Panc1 (cell line): ENCODE measurements at places on chromosomes 5 and 9.
A peak's percentile ranks its signal among the peaks of the same experiment; 100 is the strongest.

GRCh38 chr5:139343476-139343875, 1.8 kb downstream of the PAIP2 start:
- no peak for DNase-seq

- DNase-seq, result no peak
Observed at GRCh38 chr5:57455511-57456455, 26.8 kb downstream of the ACTBL2 start.

DNA sequence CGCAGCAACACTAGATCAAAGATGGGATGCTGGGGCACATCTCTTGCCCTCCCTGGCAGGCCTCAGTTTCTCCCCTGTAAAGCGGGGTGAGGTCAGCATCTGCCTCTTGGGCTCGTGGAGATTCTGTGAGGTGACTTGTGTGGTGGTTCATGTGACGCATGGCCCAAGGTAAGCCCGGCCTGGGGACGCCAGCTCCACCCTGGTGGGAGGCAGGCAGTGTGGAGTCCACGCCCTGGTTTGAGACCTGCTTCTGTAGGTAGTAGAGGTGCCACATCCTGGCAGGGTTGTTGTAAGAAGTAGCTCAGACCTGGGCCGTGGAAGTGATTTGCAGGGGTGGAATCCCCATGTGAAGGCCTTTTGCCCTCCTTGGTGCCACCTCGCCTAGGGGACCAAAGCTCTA, 101.5 kb downstream of the DAB2IP start:
- no peak for DNase-seq

GRCh38 chr5:88452820-88453219, 184.2 kb upstream of the TMEM161B start:
- DNase-seq, result no peak

- DNase-seq, result no peak
Observed at GRCh38 chr5:151660616-151661495, 25.9 kb downstream of the SPARC start.

DNA sequence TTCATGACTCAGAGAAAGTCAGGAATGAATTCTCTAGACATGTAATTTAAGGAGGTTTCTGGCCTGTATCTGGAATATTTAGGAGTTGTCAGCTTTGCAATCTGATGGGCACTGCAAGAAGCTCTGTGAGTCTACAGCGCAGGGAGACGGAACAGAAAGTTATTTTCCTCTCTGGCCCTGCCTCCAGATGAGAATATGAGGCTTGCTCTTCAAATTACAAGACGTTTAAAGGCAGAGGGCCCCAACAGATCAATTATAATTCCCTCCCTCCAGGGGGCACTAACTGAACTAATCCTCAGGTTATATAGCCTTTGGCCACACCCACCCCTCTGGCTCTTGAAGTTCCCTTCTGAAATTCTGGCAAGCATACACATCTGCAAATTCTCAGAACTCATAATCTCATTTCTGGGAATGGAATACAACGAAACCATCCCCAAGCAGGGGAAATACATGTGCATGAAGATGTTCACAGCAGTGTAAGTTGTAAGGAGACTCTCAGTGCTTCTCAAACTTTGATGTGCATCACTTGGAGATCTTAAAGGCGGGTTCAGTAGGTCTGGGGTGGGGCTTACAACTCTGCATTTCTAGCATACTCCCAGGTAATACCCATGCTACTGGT, 307.6 kb downstream of the CWC27 start:
- no peak for DNase-seq

DNA sequence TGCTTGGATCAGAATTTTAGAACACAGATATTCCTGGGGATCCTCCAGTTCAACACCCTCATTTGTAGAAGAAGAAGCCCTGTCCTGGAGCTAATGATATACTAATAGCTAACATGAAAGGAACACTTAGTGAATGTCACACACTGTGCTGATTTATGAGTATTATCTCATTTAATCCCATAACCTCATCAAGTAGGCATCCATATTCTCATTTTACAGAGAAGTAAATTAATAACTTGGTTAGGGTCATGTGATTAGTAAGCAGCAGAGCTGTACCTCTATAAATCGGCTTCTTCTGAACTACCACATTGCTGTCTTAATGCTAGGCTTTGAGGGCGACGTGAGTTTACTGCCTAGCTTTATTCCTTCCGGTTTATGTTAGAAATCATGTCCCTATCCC, 6.0 kb downstream of the TTC23L start:
- no peak for DNase-seq

- DNase-seq, result no peak
Observed at GRCh38 chr5:109901628-109901981, 211.9 kb downstream of the MAN2A1 start.

GRCh38 chr5:139966856-139967255, 76.2 kb downstream of the NRG2 start:
- DNase-seq, result no peak

DNA sequence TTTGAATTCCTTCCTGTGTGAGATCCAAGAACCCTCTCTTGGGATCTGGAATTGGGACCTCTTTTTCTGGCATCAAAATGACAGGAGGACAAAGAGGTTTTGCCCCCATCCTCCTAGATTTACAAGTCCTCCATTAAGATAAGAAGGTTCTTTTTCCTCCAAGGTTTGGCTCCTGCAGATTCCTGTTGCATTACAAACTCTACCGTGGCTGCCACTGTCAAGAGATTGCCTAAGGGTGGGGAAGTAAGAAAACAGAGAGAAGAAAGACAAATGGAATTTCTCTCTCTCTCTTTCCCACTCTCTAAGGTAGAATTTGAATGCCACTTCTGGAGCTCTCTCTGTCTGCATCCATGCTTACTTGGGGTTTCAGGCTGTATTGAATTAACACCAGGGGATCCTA, 12.0 kb upstream of the SVEP1 start:
- DNase-seq, result no peak

- DNase-seq, result no peak
Observed at GRCh38 chr9:3909966-3910650, 384.3 kb upstream of the RFX3 start.

DNA sequence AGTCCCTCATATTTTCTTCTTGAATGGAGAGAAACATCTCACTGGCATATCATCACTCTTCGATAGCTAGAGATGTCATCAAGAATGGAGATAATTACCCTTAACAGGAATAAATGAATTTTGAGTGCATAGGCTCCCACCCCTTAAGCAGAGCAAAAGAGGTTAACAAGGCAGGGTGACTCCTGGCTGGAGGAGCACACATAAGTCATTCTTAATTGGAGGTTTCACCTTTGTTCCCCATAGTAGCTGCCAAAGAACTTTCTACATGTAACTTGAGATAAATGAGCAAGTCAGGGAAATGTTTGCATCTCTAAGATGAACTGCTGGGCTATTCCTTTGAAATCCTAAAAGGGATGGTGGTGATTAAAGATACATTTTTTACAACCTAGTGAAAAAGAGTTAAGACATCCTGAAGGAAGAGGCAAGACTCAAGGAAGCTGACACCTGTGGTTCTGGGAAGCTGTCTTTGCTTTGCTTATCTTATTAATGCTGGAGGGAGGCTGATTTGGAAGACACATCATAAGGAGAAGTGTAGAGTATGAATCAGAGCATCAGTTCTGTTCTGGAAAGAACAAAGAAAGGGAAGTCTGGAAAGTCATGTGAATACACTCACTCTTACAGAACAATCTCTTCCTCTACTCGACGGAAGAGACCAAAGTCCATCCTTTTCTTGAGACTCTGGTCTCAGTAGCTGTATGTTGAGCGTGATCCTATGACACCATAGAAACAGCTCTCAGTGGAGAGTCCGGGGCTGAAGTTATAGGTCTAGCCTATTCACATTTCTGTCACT, 326.3 kb downstream of the OSTF1 start:
- DNase-seq, result no peak

GRCh38 chr9:2128618-2129017, 113.5 kb downstream of the SMARCA2 start:
- no peak for DNase-seq

DNA sequence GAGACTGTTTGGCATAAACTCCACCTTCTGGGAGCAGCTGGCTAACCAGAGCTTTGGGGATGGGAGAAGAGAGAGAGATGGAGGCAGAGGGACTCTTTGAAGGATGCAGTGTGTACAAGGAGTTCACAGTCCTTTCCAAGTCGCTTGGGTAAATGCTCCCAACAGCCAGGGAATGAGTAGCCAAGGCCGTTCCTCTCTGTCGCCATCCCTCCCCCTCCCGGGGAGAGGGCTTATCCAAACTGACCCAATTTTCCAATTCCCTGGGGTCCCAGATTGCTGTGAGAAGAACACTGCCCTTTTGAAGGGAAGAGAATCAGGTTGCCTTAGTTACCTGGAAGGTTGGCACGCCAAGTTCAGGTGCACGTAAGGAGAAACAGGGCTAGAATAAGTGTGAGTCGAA, 7.9 kb downstream of the WWC1 start:
- no peak for DNase-seq

GRCh38 chr9:15642369-15642962, 89.6 kb downstream of the CCDC171 start:
- no peak for DNase-seq

- DNase-seq, result no peak
Observed at GRCh38 chr5:137622850-137623249, 113.0 kb downstream of the KLHL3 start.

- no peak for DNase-seq
Observed at GRCh38 chr5:90548069-90548593, 10.5 kb upstream of the ADGRV1 start.

GRCh38 chr5:133050521-133050920, 1.3 kb upstream of the HSPA4 start:
- DNase-seq, result no peak

GRCh38 chr9:114155263-114155994, at the start of gene COL27A1:
Gene COL27A1 (plus strand): TSS chr9:114155537. CDS start chr9:114155951, 414 bp downstream.
- no peak for DNase-seq

DNA sequence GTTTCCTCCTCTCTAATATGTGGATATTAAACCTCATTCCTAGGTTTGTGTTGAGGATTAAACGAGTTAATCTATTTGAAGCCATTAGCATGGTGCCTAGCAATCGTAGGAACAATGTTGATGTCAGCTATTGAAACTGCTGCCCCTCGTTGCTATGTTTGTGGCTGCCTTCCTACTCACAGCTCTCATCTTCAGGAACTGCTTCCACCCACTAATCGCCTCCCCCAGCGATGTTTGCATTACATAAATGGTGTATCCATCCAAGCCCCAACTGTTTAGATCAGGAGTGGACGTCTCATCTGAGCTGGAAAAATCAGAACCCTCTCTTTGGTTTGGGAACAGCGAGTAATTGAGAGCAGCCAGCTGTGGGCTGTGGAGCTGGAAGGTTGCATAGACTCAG, 416.6 kb downstream of the ARHGEF28 start:
- DNase-seq, result no peak

GRCh38 chr9:8653855-8654254, 854.3 kb upstream of the DMAC1 start:
- no peak for DNase-seq

DNA sequence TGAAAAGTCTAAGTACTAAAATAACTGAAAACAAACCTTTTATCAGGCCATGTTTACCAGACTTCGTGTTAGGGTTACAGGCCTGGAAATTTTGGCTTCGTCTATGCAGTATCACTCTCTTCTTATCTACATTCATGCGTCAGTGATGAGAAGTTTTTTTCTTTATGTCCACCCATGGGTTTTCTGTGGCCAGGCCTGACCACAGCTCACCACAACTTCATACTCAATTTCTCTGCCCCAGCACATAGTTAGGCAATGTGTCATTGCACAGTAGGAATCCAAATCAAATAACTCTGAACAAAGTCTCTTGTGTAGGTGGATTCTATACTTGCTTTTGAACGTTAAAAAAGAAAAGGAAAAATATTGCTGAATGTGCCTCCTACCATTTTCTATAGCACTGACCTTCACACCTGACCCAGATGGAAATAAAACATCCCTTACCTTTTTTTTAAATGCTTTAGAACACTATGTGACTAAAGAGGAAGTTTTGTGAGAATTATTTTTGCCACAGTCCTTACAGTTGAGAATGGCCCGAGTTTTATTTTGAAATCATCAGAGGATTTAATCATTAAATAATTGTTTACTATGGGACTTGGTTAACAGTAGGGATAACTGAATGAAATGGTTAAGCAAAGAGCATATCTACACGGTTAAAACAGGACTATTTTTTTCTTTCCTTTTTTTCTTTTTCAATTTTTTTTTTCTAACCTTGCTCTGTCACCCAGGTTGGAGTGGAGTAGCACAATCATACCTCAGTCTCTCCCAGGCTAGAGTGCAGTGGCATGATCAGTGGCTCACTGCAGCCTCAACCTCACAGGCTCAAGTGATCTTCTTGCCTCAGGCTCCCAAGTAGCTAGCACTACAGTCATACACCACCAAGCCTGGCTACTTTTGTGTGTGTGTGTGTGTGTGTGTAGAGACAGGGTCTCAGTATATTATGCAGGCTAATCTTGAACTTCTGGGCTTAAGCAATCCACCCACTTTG, 1247.0 kb upstream of the ACO1 start:
- no peak for DNase-seq

DNA sequence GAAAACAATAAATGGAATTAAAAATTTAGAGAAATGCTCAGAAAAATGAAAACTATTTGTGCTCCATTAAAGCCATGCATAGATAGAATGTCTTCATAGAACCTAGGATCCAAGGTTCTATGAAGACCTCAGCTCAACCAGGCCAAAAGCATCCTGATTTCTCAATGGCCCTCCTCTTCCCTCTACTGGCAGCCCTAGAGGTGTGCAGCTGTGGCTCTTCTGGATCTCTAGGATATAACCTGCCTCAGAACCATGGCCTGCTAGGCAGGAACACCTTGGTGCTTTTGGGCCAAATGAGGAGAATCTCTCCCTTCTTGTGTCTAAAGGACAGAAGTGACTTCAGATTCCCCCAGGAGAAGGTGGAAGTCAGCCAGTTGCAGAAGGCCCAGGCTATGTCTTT, 15.1 kb downstream of the IFNA1 start:
- DNase-seq, result peak; percentile 15

DNA sequence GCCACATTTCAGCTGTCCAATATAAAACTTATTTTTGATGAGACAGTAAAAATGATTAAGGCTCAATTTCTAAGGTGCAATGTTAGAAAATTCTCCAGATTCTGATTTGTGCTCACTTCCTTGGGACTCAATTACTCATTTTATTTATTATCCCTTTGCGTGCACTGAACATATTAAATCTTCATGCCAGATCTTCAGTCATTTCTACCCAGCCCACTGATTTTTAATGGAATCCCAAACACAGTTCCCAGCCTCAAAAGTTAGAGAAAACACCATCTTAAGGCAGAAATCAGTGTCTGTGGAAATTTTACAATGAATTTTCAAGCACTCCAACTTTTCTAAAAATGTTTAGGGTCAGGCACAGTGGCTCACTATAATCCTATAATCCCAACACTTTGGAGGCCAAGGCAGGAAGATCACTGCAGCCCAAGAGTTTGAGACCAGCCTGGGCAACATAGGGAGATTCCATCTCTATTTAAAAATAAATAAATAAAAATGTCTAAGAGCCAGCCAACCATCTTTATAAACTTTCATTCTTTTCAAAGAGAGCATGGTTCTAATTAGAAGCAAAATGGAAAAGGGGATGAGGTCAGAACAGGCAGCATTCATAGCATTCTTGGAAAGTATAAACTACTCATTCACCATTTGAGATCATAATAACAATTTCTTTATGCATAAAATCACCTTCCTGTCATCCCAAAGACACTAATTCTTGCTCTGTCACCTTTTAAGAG, 53.7 kb downstream of the TLE1 start:
- no peak for DNase-seq
